Mesothelial cell of epicardium (in vitro differentiated cells): ENCODE measurements at places on chromosomes 1 and 21.
A peak's percentile ranks its signal among the peaks of the same experiment; 100 is the strongest.

GRCh38 chr1:117608115-117608615 lies 2.3 kb downstream of the TENT5C start:
- DNase-seq = no peak

DNA sequence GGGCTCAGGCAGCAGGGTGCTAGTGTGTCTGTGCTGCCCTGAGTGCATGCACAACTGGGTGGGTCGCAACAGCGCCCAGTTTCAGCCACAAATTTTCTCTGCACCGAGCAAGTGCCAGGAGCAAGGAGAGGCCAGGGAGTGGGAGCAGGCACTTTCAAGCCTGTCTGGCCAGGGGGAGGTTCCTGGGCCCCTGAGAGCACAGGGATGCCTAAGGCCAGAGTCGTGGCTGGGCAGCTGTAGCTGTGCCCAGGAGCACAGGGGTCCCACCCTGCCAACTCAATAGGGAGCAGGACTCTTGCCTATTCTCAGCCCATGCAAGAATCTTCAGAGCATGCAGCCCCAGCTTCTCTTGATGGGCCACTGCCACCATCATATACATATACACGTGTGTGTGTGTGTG lies 1577.4 kb downstream of the KCNT2 start:
- no peak for DNase-seq

DNA sequence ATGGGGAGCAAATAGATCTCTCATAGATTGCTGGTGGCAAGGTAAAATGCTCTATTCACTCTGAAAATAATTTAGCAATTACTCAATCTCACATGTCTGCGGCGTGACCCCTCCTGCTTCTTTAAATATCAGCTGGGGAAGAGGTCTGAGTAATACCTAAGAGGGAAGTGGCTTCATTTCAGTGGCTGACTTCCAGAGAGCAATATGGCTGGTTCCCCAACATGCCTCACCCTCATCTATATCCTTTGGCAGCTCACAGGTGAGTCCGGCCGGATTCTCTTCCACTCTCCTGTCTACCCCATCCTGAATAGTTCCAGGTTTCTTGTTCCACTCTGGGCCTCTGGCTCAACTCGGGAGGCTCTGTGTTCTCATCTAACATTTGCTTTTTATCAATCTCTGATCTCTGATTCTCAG lies at the start of gene SLAMF7:
SLAMF7 (plus strand) TSS at position 150 of the 414 bp plus-strand sequence; CDS start at position 205, 55 bp downstream.
- no peak for DNase-seq

DNA sequence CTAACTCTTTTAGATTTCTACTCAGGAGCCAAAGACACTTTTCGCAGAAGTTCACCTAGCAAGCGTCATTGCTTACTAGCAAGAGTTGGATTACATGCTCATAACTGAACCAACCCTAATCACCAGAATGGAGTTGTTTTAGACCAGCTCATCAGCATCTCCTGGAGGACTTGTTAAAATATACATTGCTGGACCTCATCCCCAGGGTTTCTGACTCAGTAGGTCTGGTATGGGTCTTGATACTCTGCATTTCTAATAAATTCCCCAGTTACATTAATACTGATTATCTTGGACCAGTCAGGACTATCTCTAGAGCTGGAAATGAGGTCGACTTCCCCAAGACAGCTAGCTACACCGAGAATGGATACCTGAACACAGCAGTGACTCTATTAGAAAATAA lies 9.7 kb upstream of the PRDX6 start:
- DNase-seq = no peak

GRCh38 chr1:54129858-54130257 lies 22.9 kb downstream of the CDCP2 start:
- no peak for DNase-seq

- DNase-seq = no peak
Measured at GRCh38 chr21:14361958-14362357, 21.0 kb downstream of the HSPA13 start.

DNA sequence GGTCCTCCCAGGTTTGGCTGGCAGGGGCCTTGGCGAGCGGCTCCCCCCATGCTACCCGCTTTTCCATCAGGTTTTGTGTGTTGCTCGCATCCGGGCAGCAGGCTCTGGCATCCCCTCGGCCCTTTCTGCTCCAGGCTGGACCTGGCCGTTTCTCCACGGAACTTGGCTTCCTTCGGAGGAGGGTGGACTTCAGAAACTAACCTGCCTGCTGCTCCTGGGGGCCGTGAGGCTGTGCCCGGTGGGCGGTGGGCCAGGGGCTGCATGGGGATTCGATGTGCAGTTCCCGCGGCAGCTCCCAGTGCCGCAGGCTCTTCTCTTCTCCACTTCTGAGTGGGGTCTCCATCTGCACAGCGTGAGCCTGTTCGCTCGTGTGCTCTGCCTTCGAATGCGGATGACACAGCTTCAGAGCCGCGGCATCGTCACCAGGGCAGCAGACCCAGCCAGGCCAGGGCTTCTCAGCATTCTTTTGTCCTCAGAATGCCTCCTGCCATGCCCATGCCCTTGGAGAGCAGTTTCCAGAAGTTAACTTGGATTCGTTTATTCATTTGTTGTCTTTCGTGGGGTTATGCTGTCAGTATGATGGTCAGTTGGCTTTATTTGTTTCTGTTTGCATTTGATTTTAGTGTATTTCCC lies 36.4 kb downstream of the PRKCZ start:
- DNase-seq = no peak

- DNase-seq = peak; percentile 65
Measured at GRCh38 chr1:113929750-113930498, 800 bp downstream of the HIPK1 start.

GRCh38 chr1:230669543-230669942 lies 27.3 kb downstream of the COG2 start:
- no peak for DNase-seq

DNA sequence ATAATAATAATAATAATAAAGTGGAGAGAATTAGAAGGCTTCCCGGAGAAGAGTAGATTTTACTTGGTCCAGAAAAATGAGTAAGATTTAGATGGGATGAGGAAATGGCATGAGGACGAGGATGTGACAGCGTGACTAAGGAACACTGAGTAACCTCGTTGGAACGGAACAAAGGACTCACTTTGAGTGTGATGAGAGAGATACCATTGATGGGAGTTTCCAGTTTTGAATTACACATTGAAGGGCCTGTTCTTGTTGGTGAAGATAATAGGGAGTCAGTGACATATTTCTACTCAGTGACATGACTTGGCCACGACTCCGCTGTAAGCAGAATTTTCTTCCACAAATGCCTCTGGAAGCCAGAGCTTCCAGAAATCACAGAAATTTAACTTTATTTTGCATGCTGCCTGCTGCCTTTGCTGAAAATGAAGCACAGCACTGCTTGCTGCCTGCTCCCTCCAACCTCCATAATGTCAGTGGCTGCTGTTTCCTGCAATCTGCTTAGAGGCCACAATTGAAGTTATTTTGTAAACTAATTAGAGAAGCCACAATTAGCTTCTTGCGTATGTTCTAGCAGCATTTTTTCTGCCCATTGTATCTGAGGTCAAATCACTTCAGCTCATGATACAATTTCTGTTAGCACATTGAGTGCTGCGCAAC lies 33.7 kb upstream of the FBXO28 start:
- DNase-seq = no peak

GRCh38 chr1:170696591-170697290 lies 32.8 kb downstream of the PRRX1 start:
- DNase-seq = no peak

DNA sequence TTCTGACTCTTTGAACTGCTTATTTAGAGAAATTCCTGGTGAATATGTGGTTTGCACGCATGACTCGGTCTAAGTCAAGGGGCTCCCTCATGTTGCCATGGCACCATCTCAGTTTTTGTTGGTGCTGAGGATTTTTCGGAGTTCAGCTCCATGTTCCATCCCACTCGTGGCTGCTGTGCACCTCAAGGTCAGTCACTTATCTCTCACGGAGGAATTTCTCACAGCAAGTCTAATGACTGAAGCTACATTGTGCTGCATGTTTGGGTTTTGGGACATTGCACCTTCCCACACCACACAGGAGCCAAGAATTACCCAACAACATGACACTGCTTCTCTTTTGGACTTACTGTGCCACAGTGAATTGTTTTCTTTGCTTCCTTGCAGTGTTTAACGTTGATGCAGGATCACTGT lies 269.9 kb downstream of the NCAM2 start:
- DNase-seq = no peak

DNA sequence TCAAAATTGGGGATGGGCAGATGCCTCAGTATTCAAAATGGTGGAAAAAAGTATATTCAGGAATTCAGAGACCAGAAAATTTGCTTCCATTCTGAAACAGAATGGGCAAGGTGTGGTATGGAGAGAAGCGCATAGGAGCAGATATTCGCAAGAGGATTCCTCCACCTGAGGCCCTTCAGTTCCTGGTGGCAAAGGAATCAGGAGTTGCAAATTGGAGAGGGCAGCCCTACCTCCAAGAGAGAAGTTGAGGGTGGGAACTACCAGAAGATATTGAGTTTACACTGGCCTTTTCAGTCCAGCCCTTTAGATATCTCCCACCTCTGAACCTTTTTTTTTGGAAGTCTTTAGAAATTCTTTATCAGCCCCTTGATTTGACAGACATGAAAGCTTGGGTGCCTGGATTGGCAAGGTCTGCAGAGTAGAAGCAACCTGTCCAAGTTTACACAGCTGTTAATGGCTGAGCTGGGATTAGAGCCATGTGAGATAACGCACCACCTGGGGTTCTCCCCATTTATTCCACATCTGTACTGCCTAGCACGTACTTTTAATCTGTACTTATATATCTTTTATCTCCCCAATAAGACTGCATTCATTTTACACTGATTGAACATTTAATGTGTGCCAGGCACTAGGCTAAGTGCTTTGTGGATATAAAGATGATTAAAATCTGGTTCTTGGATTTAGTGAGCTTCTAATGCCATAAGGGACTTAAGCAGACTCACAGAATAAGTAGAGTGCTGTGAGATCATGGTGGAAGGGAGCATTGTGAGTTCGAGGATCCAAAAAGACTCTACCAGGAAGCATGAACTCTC lies 99.5 kb downstream of the NGF start:
- no peak for DNase-seq

DNA sequence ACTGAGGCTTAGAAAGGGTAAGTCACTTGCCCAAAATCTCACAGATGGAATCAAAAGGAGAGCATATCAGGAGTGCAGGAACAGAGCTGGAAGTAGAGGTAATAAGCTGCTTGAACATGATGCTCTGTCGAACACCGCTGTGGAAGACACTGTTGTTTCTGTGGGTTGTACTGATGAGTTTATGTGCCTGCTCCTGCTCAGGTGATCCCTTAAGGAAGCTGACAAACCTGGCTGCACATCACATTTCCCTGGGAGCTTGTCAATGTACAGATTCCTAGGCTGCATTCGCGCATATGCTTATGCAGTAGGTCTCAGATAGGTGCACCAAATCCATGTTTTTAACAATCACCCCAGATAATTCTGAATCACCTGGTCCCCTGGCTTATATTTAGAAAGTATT lies 79.7 kb downstream of the ZNF326 start:
- DNase-seq = no peak

DNA sequence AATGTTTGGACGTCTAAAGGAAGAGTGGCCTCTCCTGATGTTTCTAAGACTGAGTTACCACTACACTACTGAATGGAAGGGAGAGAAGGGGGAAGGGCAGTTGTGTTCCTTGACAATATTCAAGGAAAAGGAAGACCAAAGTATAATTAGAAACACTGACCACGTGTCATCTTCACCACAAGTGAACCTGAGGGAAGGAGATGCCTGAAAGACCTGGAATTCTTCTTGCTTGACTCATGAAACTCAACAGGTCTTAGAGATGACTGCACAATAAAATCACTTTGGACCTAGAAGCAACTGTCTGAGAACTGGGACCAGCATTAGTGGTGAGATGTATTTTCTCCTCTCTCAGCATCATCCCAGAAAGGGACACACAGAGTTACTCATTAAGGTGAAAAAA lies 56.7 kb downstream of the PTPN14 start:
- DNase-seq = no peak

DNA sequence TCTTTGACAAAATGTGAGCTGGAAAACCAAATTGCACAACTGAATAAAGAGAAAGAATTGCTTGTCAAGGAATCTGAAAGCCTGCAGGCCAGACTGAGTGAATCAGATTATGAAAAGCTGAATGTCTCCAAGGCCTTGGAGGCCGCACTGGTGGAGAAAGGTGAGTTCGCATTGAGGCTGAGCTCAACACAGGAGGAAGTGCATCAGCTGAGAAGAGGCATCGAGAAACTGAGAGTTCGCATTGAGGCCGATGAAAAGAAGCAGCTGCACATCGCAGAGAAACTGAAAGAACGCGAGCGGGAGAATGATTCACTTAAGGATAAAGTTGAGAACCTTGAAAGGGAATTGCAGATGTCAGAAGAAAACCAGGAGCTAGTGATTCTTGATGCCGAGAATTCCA lies 42.7 kb downstream of the CENPF start:
- DNase-seq = no peak

GRCh38 chr1:164320790-164321731 lies 237.9 kb upstream of the PBX1 start:
- DNase-seq = peak; percentile 36

GRCh38 chr1:49627781-49628180 lies 396.0 kb downstream of the AGBL4 start:
- DNase-seq = no peak

GRCh38 chr1:30041741-30042437 lies 681.5 kb downstream of the MATN1 start:
- peak; percentile 37 for DNase-seq

GRCh38 chr21:46112725-46113215 lies 14.9 kb downstream of the COL6A2 start:
- peak; percentile 32 for DNase-seq

DNA sequence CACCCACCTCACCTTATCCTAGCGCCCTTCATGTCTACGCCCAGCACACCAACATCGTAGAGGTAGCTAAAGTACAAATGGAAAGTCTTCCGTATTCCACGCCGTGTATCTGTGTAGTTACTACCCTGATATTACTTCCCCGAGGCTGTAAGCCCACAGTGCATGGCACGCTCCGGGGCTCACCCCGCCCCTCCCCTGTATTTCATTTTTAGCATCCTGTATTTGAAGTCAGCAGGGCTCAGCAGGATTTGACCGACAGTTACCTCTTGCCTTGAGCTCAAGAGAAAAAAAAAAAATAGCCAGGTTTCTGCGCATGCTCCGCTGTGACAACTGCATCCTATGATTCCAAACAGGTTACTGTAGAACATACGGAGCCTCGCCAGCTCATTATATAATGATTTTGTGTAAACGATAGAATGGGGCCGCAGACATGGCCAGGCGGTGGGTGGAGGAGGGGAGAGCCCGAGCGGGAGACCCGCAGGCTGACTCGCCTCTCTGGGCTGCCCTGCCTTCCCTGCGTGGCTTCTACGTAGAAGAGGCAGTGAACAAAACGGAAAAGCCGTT lies 1.3 kb downstream of the ABCG1 start:
- DNase-seq = peak; percentile 62

DNA sequence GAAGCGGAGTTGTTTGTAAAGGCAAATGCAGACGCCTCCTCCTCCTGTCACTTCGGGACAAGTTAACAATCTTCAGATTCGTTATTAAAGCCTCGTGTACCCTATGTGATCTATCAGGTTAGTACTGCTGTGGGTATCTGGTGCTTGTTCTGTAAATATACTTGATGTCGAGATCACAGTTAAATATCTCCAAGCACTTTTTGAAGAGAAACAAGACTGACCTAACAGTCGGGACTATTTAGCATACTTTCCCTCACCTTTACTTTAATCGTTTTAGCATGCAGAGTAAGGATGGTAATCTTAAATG lies 710 bp downstream of the KLHL20 start:
- DNase-seq = no peak

- no peak for DNase-seq
Measured at GRCh38 chr1:21896652-21897532, 40.2 kb downstream of the HSPG2 start.

GRCh38 chr1:13898406-13898805 lies 198.4 kb downstream of the PRDM2 start:
- no peak for DNase-seq

GRCh38 chr21:46608672-46609111 lies 3.8 kb upstream of the S100B start:
- no peak for DNase-seq
